ENCODE measurements at places on chromosomes 3 and 15.

GRCh38 chr15:62450061-62450460 lies 285.0 kb upstream of the C2CD4B start:
- DNase-seq = no peak

GRCh38 chr15:24901409-24901808 lies 53.4 kb upstream of the SNRPN start:
- no peak for DNase-seq

- DNase-seq = no peak
These were observed 27.5 kb upstream of the RPL39L start for GRCh38 chr3:187166750-187167149.

- no peak for DNase-seq
These were observed 551.2 kb downstream of the MECOM start for GRCh38 chr3:169112153-169112892.

GRCh38 chr15:91593067-91593466 lies 260.4 kb upstream of the SLCO3A1 start:
- DNase-seq = no peak

Measured in stimulated activated CD4-positive, alpha-beta T cell treated with anti-CD3 and anti-CD28 coated beads, Interleukin-4, amount 100 ng/mL, for 1 hour (primary cell).